Fibroblast of the aortic adventitia (primary cell): ENCODE measurements at places on chromosomes 2 and 18. TPM values are rescaled to one million over a fixed set of nuclear protein-coding genes. Genes with fewer than 3 reads are reported as not detected.

DNA sequence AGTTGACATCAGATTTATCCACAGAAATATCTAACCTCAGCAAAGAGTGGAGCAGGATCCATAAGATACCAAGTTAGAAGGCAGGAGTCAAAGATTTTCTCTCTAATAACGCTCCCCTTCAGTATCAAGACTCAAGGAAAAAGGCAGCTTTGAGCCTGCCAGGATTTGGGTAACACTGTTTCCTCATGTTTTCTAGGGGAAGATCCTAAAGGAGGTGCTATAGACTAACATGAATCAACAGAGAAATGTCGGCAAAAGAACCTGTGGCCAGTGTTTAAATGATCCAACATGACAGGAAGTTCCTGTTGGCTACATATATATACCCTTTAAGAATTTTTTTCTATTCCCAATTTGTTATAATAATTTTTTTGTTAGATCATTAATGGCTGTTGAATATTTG, 402.3 kb downstream of the TGIF1 start:
- DNase-seq: no peak

- DNase-seq: peak; percentile 91
These were observed 57.4 kb downstream of the TRPM8 start for GRCh38 chr2:233974530-233975071.

DNA sequence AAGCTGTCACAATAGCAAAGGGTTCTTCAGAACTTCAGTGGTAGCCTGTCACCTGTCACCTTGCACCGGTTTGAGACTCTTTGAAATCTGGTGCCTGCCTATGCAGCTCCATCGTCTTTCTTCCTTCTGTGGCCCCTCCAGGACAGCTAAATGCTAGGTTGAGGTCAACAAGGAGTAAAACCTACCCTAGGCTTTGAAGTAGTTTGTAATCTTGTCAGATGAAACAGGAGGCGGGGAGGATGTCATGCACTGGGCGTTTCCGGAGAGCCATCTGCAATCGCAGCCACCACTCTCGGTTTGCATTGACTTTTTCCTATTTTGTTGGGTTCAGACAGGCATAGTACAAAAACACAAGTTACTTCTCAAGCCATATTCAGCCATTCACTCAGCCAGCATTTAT, 116.7 kb downstream of the LPIN1 start:
- DNase-seq: no peak

GRCh38 chr2:231318954-231319353, 76.6 kb upstream of the B3GNT7 start:
- no peak for DNase-seq

DNA sequence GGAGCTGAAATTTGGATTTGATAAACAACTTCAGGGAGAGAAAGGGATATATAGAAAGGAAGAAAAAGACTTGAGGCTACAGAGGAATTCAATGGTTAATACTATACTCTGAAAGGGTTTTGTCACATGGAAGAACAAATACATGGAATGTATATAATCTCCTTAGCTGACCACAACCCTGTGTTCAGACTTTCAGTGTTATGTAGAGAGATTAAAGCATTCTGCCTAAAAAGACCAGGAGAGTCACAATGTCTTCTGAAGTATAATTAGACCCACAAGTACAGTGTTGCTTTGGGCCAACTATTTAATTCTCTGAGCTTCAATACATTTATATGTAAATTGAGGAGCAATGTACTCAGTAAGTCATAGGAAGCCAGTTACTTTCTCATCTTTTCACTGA, 123.8 kb upstream of the FSHR start:
- DNase-seq: no peak

- DNase-seq: peak; percentile 27
These were observed 84.7 kb upstream of the EML6 start for GRCh38 chr2:54638774-54639187.

DNA sequence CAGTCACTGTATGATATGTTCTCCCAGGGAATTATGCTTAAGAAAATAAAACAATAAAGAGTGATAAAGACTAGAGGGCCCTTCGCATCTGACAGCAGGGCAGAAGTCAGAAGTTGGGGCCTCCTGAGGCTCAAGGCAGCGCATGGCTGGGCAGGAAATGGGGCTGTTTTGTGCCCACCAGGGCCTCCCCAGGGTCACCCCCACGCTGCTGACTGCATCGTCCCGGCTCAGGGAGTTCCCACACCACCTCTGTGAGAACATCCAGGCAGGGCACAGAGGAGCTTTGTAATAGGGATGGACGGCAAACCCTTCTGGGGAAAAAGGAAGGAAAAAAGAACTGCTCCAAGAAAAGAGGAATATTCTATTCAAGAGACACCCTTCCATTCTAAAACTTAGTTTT, 41.2 kb downstream of the PAX3 start:
- no peak for DNase-seq

- DNase-seq: no peak
These were observed 981.2 kb downstream of the BCL11A start for GRCh38 chr2:59572227-59572626.

DNA sequence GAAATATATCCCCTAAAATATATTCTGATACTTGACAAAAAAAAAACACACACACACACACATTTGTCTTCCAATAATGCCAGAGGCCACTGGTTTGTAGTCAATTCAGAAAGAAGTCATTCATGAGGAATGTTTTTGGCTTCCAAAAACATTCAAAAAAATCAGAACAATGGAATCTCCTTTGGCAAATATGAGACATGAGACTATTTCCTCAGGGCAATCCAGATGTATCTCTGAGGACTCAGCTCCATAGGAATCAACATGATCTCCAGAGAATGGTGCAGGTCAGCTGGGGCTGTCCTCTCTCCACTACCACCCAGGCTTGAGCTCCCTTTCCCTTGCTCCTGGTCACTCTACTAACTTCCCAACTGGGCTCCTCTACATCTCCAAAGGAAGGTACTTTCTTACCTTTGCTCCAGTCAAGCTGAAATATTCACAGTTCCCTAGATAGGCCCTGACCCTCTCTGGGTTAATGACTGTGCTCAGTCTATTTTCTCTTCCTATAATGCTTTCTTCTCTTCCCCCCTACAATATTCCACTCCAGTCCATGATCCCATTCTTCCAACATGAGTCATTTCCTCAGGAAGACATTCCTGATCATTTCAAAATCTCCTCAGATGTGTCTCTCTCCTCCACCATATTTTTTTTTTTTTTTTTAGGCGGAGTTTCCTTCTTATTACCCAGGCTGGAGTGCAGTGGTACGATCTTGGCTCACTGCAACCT, 145.3 kb downstream of the C1D start:
- DNase-seq: peak; percentile 97

DNA sequence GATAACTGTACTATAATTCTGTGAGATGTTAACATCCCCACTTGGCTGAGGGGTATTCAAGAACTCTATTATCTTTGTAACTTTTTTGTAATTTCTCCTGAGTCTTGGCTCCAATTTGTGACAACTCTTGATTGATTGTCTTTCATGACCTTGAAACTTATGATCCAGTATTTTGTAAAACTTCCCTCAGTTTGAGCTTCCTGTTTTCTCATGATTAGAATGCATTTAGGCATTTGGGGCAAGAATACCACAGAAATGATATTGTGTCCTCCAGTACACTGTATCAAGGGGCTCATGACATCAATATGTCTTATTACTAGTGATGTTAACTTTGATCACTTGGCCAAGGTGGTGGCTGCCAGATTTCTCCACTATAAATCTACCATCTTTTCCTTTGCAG, 37.4 kb downstream of the PNO1 start:
- peak; percentile 38 for DNase-seq

DNA sequence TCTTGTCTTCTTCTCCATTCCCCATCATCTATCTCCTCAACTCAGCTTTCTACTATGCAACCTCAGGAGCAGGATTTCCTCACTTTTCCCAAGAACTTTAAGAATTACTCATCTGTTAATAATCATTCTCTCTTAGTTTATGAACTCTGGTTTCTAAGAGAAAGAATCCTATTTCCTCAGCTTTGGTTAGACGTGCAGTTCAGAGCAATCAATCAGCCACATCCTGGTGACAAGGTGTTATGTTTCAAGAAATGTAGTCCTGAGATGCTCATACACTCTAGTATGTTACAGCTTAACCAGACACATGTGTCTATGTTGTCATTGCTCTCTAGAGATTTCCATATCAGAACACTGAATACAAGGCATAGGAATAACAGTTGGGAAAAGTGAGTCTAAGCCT, 277.9 kb downstream of the MBD2 start:
- DNase-seq: no peak

GRCh38 chr18:51135364-51135763, 62.1 kb downstream of the MEX3C start:
- DNase-seq: peak; percentile 33

DNA sequence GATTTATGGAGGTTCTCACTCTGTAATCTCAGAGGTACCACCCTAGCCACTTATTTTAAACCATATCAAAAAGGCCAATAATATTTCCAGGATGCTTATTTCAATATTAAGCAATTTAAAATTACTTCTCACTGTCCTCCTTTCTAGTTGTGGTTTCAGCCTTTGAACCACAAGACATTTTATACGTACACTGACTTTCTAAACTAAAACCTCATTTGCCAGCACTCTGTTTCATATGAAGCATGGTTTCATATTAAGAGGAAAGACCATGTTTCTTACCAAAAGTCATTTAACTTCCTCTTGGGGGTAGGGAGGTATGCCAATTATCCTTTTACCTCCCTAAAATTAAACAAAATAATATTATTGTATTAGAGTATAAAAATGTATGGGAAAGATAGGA, 399.8 kb downstream of the CDH7 start:
- DNase-seq: no peak

- peak; percentile 71 for DNase-seq
These were observed 4.4 kb downstream of the SMAD7 start for GRCh38 chr18:48946329-48946835.

DNA sequence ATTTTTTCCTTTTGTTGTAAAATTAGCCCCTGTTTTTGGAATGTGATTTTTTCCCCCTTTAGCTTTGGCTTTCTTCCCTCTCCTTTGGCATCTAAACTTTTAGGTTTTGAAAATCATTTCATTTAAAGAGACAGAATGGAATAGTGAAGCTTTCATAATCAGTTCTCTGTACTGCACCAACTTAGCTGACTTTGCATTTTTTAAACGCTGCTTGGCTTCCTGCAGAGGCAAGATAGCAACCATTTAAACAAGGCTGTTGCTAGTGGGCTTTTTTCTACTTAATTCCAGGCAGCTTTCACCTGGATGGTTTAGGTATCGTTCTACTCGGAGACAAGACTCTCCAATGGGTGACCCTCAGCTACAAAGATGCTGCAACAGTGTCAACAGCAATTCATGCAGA, 267.9 kb upstream of the PKDCC start:
- DNase-seq: peak; percentile 17

- peak; percentile 87 for DNase-seq
These were observed 5.5 kb downstream of the NHEJ1 start for GRCh38 chr2:219155054-219155644.

DNA sequence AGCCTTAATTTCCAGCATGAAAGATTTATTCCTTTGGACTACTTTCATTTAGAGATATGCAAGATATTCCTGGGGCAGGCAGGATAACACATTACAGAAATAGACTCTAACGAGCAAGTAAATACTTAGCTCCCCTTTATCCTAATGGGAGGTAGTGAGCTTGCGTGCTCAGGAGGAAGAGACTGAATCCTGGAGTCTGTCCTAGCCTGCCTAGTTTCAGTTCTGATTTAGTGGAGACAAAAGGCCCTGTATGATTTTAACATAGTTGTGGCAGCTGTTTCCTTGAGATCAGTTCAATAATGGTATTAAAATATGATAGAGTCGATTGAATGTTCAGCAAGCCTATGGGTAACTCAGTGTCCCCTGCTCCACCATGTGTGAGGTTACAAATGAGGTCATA, 109.5 kb downstream of the FMNL2 start:
- no peak for DNase-seq

- DNase-seq: no peak
These were observed 248.0 kb upstream of the PXDN start for GRCh38 chr2:1992280-1992679.

DNA sequence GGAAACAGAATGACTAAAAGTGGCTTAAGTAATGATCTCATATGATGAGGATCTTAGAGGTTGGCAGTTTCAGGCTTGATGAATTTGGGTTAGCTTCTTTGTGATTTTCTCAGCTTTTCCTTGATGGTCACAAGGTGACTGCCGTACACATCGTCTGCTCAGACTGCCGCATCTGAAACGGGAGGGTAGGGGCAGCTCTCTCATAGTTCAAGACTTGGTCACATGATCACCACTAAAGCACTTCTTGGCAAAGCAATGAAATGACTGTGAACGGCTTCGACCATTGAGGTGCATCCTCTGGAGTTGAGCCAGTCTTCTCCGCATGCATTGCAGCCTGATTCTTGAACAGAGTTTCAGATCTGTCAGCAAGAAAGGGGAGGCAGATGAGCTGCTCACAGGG, 43.8 kb downstream of the LPIN1 start:
- DNase-seq: no peak

GRCh38 chr2:225487878-225488416, 88.4 kb downstream of the NYAP2 start:
- DNase-seq: no peak

Gene ZNF514
- total RNA-seq: 12.4 and 16.1 TPM in 2 replicates

Gene POLR1A
- 29.4 and 43.1 TPM in 2 replicates for total RNA-seq

Gene IL36A
- 2.0 TPM in 1 of 2 replicates, not detected in the other for total RNA-seq

Gene CXCR4
- 0.27 and 1.2 TPM in 2 replicates for total RNA-seq
